ENCODE measurements at places on chromosomes 1 and 21.

- DNase-seq: peak; percentile 35
Observed at GRCh38 chr21:31132574-31133242, 94.4 kb upstream of the KRTAP19-8 start.

DNA sequence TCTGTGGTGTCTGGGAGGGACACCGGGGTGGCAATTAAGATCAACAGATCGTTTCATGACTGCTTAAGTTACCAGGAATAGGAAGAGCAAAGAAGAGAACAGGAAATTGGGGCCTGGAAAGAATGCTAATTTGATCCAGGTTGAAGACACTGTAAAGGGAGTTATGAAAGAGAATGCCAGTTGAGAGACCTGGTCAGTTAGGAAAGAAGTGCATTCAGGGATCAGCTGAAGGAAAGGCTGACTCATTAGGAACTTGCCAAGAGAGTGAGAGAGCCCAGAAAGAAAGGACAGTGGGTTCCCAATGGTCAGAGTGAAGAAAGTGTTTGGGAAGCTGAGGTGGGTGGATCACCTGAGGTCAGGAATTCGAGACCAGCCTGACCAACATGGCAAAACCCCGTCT is 119.6 kb downstream of the UBE2U start:
- no peak for DNase-seq

GRCh38 chr1:169985757-169986156 is 88.7 kb downstream of the KIFAP3 start:
- no peak for DNase-seq

GRCh38 chr1:39102537-39103327 is 76.6 kb downstream of the NDUFS5 start:
- DNase-seq: no peak

DNA sequence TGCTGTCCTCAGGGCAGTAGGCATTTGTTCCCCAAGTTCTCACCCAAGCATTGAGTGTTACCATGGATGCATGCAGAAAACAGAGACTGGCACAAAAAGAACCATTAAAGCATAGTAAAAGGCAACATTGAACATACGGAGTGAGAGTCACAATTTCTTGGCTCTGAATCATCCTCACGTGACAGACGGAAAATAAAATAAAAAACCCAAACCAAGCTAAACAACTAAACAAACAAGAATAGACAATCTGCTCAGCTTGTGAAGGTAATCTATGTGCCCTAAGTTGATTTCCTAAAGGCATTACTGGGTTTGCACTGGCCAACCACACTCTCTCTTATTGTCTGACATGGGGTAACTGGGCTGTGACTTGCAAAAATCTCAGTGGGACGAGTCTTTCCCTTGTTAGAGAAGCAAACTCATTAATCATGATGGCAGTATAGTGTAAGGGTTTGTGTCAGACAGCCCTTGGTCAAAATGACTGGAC is 306.0 kb downstream of the ASTN1 start:
- DNase-seq: no peak

GRCh38 chr1:68103884-68104554 is 53.6 kb upstream of the DIRAS3 start:
- DNase-seq: no peak

- no peak for DNase-seq
Observed at GRCh38 chr1:43460988-43461693, 7.4 kb upstream of the HYI start.

- DNase-seq: no peak
Observed at GRCh38 chr1:200896531-200897196, 2.0 kb downstream of the INAVA start.

- no peak for DNase-seq
Observed at GRCh38 chr1:119602169-119602568, 45.9 kb downstream of the ZNF697 start.

- no peak for DNase-seq
Observed at GRCh38 chr1:169217636-169218035, 111.1 kb downstream of the ATP1B1 start.

- no peak for DNase-seq
Observed at GRCh38 chr21:33801424-33802405, 113.9 kb downstream of the ATP5PO start.

Measured in stimulated activated CD4-positive, alpha-beta T cell treated with anti-CD3 and anti-CD28 coated beads, Interleukin-1b, Interleukin-23, amount 100 ng/mL, for 1 hour (primary cell).